Karpas-422 (cell line): ENCODE measurements at places on chromosomes 7 and 10.

- no peak for DNase-seq
Observed at GRCh38 chr7:30905078-30906012, 6.3 kb upstream of the AQP1 start.

GRCh38 chr10:60384708-60385398 is 4.8 kb downstream of the ANK3 start:
- DNase-seq, result no peak

- no peak for DNase-seq
Observed at GRCh38 chr10:64630534-64630933, 1109.3 kb downstream of the REEP3 start.

DNA sequence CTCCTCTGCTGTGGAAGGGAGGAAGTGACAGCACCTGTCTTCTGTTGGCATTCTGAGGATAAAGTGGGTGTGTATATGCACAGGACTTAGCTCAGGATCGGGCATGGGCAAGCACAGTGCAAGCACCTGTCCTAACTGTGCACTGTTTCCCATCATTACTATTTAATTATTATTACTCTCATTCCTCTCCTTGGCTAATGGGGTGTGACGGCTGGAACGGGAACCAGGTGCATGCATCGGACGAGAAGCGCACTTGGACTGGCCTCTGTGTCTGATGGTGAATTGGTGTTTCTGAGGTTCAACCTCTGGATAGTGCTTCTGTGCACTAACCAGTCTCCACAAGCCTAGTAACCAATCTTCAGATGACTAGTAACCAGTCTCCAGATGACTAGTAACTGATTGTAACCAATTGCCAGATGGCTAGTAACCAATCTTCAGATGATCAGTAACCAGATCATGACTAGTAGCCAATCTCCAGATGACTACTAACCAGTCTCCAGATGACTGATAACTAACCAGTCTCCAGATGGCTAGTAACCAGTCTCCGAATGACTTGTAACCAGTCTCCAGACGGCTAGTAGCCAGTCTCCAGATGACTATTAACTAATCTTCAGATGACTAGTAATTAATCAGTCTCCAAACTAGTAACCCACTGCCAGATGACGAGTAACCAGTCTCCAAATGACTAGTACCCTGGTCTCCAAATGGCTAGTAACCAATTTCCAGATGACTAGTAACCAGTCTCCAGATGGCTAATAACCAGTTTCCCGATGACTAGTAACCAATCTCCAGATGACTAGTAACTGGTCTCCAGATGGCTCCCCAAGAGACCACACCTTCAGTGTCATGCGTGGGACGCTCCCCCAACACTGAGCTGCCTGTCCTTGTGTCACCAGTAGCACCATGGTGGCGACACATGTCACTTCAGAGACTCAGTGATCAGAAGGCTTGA is 85.8 kb downstream of the PAXIP1 start:
- no peak for DNase-seq

DNA sequence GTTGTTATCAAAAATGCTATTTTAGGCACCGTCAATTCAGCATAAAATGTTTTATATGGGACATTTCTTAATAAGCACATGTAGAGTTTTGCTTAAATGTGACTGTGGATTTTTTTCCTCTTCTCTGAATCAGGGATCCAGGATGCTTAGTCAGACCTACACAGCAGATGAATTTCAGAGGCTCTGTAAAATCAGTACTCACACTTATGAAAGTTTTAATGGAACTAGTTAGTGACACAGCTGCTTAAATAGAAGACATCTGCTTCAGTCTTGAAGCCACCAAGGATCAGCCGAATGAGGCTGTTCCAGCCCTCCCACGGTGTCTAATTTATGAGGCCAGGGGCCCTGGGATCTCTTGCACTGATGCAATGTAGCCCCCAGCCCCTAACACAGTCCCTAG is 136.0 kb downstream of the MYOF start:
- DNase-seq, result no peak

DNA sequence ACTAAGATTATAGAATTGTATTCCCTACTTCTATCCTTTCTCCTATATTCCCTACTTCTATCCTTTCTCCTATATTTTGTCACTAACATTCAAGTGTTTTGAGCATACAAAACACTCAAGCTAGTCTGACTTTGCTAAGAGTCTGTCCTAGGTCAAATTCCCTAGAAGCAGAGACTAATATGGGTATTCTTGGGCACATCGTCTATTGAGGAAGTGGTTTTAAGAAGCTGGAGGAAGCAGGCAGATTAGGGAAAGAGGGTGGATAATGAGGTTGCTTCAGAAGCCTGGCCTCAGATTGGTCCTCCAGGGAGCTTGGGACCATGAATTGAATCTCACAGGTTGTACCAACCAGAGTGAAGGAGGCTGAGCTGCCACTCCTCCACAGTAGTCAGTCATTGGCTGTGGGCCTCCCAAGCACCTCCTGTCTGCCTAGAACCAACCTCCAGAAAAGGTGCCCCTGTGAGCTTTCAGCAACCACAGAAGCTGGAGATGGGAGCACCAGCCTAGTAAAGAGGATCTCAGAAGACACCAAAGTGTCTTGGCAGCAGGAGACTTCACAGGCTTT is 295.9 kb upstream of the PHF14 start:
- DNase-seq, result no peak

DNA sequence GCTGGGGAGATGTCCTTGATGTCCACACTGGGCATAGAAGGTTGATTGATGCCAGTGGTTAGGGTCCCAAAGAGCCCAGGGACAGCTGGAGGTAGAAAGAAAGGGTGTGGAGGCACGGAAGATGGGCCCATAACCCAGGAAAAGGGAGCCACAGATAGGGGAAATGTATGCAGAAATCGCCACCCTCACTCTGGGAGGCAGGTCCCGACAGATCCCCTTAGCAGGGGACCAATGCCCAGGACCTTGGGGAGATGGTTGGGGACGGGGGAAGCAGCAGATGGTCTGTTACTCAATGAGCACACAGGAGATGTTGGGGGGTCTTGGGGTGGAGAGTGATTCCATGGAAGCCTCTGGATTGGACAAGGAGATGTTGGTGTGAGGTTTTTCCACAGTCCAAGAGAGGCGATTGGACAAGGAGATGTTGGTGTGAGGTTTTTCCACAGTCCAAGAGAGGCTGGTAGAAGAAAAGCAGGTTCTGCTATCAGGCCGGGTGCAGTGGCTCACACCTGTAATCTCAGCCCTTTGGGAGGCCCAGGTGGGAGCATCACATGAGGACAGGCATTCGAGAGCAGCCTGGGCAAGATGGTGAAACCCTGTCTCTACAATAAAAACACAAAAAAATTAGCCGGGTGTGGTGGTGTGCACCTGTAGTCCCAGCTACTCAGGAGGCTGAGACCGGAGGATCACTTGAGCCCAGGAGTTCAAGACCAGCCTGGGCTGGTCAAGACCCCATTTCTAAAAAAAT is 7.0 kb upstream of the PPP1R35 start:
- no peak for DNase-seq

DNA sequence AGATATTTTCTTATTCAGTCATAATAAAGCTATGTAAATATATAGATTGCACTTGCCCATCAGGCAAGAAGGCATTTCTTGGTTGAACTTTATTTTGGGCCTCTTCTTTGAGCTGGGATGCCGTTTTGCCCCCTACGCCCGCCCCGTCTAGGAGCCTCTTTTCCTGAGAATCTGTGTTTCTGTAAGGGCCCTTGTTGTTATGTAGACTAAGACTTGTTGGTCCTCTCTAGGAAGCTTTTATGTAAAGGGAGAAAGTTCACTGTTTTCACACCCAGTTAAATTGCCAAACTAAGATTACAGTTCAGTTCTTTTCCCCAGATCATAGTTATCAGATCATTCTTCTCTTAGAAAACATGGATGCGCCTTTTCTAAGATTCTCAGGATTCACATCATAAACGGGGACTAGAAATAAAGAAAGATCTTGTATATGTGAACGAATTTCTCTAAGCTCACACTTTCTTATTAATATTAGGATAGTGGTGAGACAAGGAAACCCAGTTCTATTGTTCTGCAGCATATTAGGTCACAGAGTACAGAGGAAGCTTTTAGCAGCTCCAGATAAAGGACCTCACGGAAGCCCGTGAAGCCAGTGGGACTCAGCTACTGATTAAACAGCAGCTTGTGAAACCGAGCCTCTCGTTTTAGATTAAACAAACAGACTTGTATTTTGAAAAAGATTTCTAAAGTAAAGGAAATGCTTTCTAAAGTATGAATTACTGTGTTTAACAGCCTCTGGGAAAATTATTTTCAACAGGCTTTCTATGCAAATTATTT is 3.8 kb downstream of the LMTK2 start:
- no peak for DNase-seq

DNA sequence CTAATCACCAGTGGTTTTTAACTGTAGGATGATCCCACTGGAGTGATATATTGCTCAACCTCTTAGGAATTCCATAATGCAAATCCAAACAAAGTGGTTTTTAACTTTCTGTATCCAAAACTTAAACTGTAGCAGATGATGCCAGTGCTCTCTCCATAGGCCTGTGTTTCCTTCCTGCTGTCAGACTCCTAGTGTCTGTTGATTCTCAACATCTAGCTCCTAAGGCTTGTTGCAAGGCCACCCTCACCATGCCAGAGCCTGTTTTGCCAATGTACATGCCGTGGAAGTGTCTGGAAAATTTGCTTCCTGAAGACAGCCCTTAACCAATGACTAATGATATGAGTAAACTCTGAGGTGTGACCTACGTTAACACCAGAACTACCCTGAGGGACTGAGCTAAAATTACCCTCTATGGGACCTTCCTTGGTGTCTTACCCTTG is 39.3 kb downstream of the C1GALT1 start:
- no peak for DNase-seq

- peak; percentile 58 for DNase-seq
Observed at GRCh38 chr10:96511044-96511945, 2.4 kb downstream of the TLL2 start.

GRCh38 chr7:133253519-133253875 is 619 bp downstream of the EXOC4 start:
- peak; percentile 60 for DNase-seq

DNA sequence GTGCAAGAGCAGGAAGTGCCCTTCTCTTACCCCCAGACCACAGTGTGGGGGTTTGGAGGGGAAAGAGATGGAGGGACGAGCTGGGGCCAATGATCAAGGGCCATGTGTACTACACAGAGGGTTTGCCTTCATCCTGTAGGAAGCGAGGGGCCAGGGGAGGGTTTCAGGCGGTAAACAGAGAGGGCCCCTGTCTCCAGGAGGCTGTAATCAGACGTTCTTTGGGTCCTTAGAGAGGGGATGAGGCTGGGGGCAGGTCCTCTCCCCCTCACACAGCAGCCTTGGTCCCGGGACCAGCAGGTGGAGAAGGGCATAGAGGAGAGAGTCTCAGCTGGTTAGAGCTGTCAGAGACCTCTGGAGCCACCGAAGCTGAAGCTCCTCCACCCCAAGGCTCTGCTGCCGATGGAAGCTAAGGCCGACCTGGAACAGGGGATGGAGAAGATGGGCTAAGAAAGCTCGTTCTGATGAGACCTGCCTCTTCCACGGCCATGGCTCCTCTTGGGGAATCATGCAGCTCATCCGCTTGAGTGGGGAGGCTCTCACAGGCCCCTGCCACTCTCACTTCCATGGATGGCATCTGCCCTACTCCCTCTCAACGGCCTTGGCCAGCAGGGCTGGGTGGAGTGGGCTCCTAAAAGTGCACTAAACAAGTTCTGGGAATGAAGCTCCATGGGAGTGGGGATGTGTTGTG is 3.5 kb downstream of the LOXL4 start:
- DNase-seq, result no peak

- no peak for DNase-seq
Observed at GRCh38 chr10:100506596-100507356, 12.9 kb downstream of the SEC31B start.

DNA sequence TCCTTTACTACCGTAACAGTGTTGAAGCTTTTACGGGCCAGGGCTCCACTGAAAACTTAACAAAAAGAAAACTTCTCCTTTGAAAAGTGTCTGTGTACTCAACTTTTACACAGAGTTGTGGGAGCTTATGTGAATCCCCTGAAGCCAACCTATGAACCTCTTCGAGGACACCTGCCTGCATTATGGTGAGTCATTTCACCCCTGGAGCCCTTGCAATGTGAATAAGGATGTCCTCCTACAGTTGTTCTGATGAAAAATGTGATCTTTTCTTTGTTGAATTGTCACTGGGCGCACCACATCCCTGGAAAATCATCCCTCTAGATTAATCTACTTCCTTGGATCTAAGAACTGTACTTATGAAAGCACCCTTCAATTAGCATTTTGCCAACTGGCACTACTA is 93.2 kb downstream of the SORCS1 start:
- DNase-seq, result no peak

- no peak for DNase-seq
Observed at GRCh38 chr10:114239994-114240345, 916 bp downstream of the VWA2 start.

GRCh38 chr10:30383356-30383755 is 34.3 kb upstream of the MTPAP start:
- DNase-seq, result peak; percentile 71

DNA sequence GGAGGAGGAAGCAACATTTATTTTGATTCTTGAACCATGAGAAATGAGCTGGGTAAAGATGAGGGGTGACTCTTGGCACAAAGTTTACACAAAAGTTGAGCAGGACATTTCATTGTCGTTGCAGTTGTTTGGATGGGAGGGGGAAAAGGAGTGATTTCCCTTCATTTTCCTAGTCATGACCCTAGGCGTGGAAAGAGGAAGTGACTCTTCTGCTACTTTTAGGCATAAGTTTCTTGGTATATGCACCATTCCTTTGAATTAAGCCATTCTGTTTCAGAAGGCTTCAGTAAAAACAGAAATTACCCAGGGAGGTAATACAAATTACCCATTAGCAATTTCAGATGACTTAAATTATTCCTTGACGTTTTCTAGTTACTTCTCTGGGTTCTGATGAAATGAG is 113.9 kb upstream of the FAM171A1 start:
- no peak for DNase-seq

DNA sequence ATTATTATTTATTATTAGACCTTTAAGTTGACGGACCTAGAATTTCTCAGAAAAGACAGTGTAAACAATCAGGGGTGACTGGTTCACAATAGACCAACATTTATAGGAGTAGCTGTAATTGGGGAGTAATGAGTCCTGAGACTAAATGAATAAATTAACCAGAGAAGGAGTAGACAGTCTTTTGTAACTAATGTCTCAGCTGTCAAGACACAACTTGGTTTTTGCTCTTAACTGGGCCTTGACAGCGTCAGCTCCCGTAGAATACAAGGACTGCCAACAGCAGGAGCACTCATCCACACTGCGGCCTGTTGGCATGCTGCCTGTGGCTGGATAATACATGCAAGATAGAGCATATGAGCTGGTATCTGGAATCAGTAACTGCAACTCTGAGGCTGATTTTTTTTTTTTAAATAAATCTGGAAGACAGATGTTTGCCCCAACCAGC is 123.9 kb downstream of the CACNA2D1 start:
- DNase-seq, result no peak

GRCh38 chr10:113929522-113929921 is 75.1 kb downstream of the NHLRC2 start:
- no peak for DNase-seq
